CD4-positive, alpha-beta T cell (primary cell): ENCODE measurements at places on chromosomes 4 and X. TPM values are rescaled to one million over a fixed set of nuclear protein-coding genes. Genes with fewer than 3 reads are reported as not detected.

The GRIA3 gene
- total RNA-seq: not detected

The BEX4 gene
- total RNA-seq: 60.8 TPM

The NLGN3 gene
- total RNA-seq: 3.4 TPM

The ALB gene
- 0.63 TPM for total RNA-seq

DNA sequence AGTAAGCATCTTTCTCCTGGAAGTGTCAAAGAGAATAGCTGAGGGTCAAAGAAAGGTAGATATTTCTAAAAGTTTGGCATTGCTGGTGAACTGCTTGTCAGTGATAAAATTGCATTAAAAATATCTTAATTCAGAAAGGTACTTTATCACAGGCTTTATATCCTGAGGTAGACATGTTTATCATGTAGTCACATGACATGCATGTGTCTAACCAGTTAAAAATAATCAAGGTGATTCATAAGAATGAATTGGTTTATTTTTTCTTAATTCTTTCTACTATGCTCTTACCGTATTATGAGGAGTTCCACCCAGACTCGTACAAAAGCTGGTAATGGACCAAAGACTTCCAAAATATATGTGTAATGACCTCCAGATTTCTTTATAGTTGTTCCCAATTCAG, 6.1 kb downstream of the SLC7A11 start:
- H3K27me3 ChIP-seq: no peaks in the 10 kb centered on the region
- no peaks in the 10 kb centered on the region for H3K4me1 ChIP-seq
- no peaks in the 10 kb centered on the region for H3K36me3 ChIP-seq
- H3K4me3 ChIP-seq: no peak overlapping the region
- H3K27ac ChIP-seq: no peak overlapping the region

The IL13RA2 gene
- total RNA-seq: not detected

- no peak overlapping the region for H3K27ac ChIP-seq
- no peaks in the 10 kb centered on the region for H3K36me3 ChIP-seq
- H3K4me3 ChIP-seq: no peak overlapping the region
- H3K4me1 ChIP-seq: no peaks in the 10 kb centered on the region
- H3K27me3 ChIP-seq: no peaks in the 10 kb centered on the region
Measured at GRCh38 chrX:36804066-36804465, 204.1 kb upstream of the FAM47C start.

The CSN1S1 gene
- total RNA-seq: not detected

The GJB1 gene
- not detected for total RNA-seq

- H3K4me1 ChIP-seq: no peaks in the 10 kb centered on the region
- H3K27me3 ChIP-seq: peaks cover 4% of the 10 kb centered on the region
- no peaks in the 10 kb centered on the region for H3K36me3 ChIP-seq
- no peak overlapping the region for H3K4me3 ChIP-seq
- DNase-seq: no peak
Measured at GRCh38 chr4:24646798-24647460, 62.6 kb upstream of the DHX15 start.

DNA sequence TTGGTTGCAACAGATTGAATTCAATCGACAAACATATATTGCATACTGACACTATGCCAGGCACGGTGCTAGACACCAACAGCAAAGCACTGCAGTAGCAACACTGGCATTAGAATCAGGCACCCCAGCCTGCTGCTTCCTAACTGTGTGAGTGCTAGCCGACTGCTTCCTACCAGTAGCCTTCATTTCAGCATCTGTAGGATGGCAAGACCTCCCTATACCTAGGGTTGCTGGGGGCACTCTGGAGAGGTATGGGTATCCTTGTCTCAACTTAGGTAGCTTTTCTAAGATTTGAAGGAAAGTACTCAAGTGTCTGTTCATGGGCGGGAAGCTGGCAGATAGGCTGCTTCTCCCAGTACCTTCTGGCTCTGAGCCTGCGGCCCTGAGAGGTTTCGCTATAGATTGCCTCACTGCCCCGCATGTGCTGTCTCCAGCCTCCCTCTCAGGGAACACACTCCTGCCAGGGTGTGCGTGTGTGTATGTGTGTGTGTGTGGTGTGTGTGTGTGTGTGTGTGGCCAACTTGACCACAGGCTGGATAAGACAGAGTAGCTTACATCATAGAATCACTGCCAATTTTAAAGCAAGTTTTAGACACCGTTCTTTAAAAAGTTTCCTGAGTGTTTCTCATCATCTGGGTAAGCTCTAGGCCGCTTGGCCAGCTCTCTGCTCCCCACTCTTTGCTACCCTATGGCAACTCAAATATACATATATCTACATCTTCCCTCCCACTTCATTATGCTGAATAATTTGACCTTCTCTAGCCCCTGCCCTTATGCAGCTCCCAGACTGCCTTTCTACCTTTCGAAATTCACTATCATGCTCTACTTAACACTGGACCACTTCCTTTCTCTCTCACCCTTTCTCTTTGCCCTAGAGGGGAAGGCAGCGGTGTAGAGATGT, 97.0 kb upstream of the PJA1 start:
- H3K27me3 ChIP-seq: peaks cover 2% of the 10 kb centered on the region
- no peak for DNase-seq
- H3K4me1 ChIP-seq: no peaks in the 10 kb centered on the region
- H3K4me3 ChIP-seq: no peak overlapping the region
- no peak overlapping the region for H3K27ac ChIP-seq

DNA sequence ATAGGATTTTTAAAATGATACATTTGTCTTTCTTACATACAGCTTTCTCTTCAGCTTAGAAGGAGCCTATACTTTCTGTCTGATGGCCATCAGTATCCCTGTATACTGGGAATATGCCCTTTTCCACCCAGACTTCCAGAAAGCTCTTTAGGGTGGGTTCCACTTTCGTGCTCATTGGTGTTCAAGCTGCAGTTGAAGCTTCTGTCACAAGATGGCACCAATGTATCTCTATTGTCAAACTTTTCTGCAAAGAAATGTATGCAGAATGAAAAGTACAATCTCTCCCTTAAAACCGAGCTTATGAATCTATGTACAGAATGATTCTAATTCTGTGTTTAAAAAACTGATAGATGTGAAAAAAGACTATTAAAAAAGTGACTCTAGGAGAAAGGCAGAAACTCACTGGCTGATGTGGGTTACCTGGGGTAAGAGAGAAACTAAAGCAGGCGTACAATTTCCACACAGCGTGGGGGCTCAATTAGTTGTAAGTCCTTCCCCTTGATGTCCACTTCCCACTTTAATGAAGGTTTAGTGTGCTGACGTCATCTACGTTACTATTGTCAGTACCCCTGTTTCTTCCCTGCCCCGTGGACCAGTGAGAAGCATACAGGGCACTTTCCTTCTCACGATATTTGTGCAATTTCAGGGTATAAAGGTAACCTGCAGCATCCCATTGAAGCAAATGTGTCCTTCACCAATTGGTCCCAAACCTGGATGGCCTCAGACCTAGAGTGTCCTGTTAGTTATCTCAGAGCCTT, 57.3 kb upstream of the TCEAL2 start:
- no peaks in the 10 kb centered on the region for H3K27me3 ChIP-seq
- H3K36me3 ChIP-seq: no peaks in the 10 kb centered on the region
- H3K4me3 ChIP-seq: no peak overlapping the region
- H3K27ac ChIP-seq: no peak overlapping the region
- peak; percentile 40 for DNase-seq

DNA sequence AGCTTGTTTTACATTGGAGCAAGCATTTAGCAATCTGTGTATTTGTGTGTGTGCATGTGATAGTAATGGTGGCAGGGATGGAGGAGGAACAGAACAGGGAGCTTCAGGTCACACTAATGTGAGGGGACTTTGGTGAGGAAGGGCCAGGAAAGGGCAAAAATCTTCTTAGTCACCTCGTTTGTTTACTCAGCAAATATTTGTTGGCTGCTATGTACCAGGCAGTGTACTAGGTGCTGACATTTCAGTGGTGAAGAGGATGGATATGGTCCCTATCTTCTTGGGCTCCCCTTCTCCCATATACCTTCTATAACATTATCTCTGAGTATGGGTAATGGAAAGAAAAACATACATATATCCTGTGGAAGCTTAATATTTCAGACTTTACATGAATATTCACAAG, 48.5 kb upstream of the HDAC8 start:
- peaks cover 3% of the 10 kb centered on the region for H3K27me3 ChIP-seq
- H3K4me3 ChIP-seq: no peak overlapping the region
- H3K36me3 ChIP-seq: no peaks in the 10 kb centered on the region

DNA sequence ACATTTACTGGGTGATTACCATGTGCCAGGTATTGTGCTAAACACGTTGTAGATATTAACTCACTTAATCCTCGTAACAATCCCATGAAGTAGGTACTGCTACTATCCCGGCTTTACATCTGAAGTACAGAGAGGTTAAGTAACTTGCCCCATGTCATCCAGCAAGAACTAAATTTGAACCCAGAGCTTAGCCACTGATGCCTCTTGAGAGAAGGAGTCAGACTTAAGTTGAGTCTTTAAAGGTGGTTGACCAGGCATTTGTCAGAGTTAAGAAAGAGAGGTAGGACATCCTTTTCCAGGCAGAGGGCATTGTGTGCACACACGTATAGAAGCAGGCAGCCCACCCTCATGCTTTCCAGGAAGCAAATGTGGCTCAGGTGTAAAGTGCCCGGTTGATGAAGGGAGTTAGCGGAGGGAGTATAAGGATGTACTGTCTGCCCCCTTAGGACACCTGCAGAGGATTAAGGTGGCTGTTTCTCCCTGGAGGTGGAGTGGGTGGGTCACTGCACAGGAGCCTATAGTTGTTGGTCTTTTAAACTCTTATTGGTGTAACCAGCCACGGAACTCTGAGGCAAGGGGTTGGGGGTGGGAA, 335 bp upstream of the CD38 start:
- DNase-seq: no peak
- H3K4me3 ChIP-seq: peak overlapping the region; percentile 63
- H3K4me1 ChIP-seq: peaks cover 30% of the 10 kb centered on the region
- peaks cover 2% of the 10 kb centered on the region for H3K27me3 ChIP-seq

- no peak for DNase-seq
- no peaks in the 10 kb centered on the region for H3K4me1 ChIP-seq
- H3K27ac ChIP-seq: no peak overlapping the region
Measured at GRCh38 chr4:184613405-184613804, 35.8 kb downstream of the CASP3 start.

DNA sequence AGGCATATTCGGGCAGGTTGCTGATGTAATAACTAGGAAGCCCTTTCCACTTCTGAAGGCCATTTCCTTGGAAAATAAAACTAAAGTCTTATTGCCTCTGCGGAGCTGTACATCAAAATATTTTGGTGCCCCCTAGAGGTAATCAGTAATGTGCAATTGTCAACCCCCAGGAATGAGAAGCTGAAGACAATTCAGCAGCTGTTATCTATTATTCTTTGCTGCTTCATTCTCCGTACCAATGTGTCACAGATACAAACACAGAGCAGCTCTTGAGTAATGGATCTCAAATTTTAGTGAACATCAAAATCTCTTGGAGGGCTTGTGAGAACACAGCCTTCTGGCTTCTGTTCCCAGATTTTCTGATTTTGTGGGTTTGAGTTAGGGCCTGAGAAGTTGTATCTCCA, 3.5 kb upstream of the SLIT2 start:
- H3K27me3 ChIP-seq: peaks cover 15% of the 10 kb centered on the region
- H3K4me1 ChIP-seq: peaks cover 5% of the 10 kb centered on the region
- H3K27ac ChIP-seq: no peak overlapping the region
- no peak overlapping the region for H3K4me3 ChIP-seq

The NAA11 gene
- not detected for total RNA-seq

The C4orf50 gene
- total RNA-seq: 0.20 TPM

DNA sequence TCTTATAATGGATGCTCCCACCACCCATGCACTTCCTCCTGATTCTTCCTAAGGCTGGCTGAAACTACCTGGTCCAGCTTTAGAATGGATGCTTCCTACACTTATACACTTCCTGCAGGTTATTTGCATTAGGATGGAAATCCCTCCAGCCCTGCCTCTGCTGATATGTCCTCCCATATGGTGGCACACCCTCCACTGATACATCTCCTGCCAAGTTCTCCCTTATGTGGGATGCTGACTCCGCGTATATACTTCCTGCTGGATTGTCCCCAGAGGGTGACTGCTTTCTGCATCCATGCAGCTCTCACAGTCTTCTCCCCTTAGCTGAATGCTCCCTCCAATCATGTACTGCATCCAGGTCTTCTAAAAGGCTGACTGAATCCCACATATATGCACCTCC, 254.6 kb upstream of the FAM47C start:
- no peak overlapping the region for H3K27ac ChIP-seq
- H3K27me3 ChIP-seq: no peaks in the 10 kb centered on the region

- H3K4me3 ChIP-seq: no peak overlapping the region
- no peak for DNase-seq
- no peak overlapping the region for H3K27ac ChIP-seq
- H3K36me3 ChIP-seq: peaks cover 26% of the 10 kb centered on the region
- peaks cover 4% of the 10 kb centered on the region for H3K4me1 ChIP-seq
Measured at GRCh38 chr4:36187723-36188333, 56.5 kb downstream of the ARAP2 start.

The FDCSP gene
- not detected for total RNA-seq

The ARMCX1 gene
- total RNA-seq: 0.61 TPM

GRCh38 chrX:131613260-131613659, 69.4 kb downstream of the OR13H1 start:
- no peak overlapping the region for H3K4me3 ChIP-seq
- H3K36me3 ChIP-seq: no peaks in the 10 kb centered on the region
- no peak for DNase-seq
- no peak overlapping the region for H3K27ac ChIP-seq

GRCh38 chr4:80271801-80272200, 5.3 kb downstream of the FGF5 start:
- DNase-seq: no peak
- no peak overlapping the region for H3K4me3 ChIP-seq
- no peaks in the 10 kb centered on the region for H3K36me3 ChIP-seq
- H3K27ac ChIP-seq: no peak overlapping the region
- H3K4me1 ChIP-seq: peaks cover 7% of the 10 kb centered on the region

DNA sequence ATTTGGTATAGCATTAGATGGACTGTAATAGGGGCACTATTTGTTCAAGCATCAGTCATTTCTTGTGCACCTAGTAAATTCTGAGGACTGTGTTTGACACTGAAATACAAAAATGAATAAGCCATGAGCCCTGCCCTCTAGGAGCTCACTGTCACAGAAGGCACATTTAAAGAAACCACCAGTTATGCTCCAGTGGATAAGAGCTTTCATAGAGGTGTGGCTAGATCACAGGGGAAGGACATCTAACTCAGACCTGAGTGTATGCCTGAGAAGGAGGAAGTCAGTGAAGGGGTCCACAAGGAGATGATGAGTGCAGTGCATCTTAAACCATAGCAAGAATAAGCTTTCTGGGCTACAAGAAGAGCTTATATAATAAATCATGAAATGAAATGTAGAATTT, 40.1 kb downstream of the BTC start:
- H3K36me3 ChIP-seq: no peaks in the 10 kb centered on the region
- H3K27ac ChIP-seq: no peak overlapping the region
- H3K27me3 ChIP-seq: no peaks in the 10 kb centered on the region
- H3K4me3 ChIP-seq: no peak overlapping the region
- no peaks in the 10 kb centered on the region for H3K4me1 ChIP-seq
- no peak for DNase-seq

DNA sequence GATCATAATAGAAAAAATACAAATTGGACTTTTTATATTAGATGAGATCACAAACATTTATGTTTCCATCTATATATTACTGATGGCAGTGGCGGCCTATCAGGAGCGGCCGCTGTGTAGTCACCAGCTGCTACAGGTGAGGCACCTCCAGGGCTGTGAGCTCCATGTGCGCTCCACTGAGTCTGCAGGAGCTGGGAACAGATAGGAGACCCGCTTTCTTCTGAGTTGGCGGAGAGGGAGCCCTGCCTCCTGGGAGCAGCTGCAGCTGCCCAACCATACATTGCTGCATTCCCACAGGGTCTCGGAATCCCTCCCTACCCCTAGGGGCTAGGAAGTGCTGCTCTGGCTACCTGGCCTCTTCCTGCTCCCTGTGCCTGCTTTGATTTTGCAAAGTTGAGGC, 812.9 kb downstream of the PDHA2 start:
- H3K4me3 ChIP-seq: no peak overlapping the region
- H3K27ac ChIP-seq: no peak overlapping the region
- no peaks in the 10 kb centered on the region for H3K36me3 ChIP-seq
- no peaks in the 10 kb centered on the region for H3K4me1 ChIP-seq
- no peak for DNase-seq

The DGKK gene
- not detected for total RNA-seq

- no peak overlapping the region for H3K27ac ChIP-seq
- no peak overlapping the region for H3K4me3 ChIP-seq
Measured at GRCh38 chr4:176271749-176272148, 2.7 kb upstream of the ASB5 start.
